ENCODE measurements at places on chromosomes 7 and 10.

DNA sequence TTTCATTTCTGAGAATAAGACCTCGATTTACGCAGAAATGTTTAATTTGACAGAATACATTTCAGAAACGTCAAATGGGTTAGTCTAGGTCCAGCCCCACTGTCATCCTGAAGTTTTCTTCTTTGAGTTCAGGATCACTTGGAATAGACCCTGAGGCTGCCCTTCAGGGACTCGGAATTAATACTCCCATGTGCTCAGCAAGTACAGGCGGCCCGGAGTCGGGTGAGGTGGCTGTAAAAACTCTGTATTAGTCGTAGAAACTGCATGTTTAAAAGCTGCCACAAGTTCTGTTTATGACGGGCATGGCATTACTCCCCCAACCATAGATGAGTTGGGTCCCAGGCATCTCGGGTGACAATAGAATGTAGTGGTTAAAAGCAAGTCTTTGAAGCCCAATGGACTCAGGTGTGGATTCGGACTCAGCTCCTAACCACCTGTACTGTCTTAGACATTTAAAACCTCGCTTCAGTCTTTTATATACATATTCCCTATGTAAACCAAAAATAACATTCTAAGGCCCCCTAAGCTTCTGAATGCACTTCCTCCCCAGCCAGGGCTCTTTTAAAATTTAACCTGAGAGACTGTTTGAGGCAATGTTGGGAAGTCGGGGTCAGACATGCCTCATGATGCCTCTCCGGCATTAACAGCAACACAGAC is 216.3 kb downstream of the ADARB2 start:
- no peak for DNase-seq

DNA sequence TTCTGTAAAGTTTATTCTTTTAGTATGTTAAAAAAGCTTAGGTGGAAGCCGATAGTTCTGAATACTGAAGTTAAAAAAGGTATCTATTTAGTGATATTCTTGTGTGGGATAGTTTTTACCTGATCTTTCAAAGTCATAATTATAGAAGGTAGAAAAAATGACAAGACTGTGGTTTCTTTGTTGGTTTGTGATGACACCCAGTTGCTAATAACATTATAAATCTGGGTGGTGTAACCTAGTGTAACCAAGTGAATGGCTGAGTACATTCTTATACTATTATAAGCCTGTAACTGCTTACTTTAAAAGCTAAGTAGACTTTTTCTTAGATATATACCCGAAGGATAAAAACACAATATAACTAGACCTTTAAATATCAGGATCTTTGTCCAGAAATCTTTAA is 2.3 kb downstream of the CDK13 start:
- no peak for DNase-seq

DNA sequence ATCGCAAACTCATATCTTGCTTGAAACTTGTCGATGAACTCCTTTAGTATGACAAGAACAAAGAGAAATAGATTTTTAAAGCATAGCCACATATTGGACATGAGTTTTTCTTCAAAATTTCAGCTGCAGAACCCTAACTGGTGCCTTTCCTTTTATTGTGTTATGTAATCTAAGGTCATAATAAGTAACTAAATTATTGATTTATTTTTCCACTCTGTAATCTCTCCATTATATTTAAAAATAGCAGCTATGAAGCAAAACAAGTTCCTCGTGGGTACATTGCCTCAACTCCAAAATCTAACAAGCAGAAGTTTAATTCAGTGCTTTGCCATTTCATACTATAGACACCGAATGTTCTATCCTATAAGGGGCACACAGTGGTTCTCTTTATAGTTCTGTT is 159.2 kb upstream of the PRSS1 start:
- no peak for DNase-seq

- DNase-seq: no peak
Observed at GRCh38 chr10:23338886-23339285, 5.7 kb downstream of the C10orf67 start.

- DNase-seq: no peak
Observed at GRCh38 chr10:75403144-75403938, 1.8 kb upstream of the ZNF503 start.

- DNase-seq: no peak
Observed at GRCh38 chr10:22932626-22933370, 4.9 kb downstream of the ARMC3 start.

All from globus pallidus (tissue), 1 donor.